Head of caudate nucleus (tissue), 42 donors: ENCODE measurements at places on chromosomes 7 and 10.

DNA sequence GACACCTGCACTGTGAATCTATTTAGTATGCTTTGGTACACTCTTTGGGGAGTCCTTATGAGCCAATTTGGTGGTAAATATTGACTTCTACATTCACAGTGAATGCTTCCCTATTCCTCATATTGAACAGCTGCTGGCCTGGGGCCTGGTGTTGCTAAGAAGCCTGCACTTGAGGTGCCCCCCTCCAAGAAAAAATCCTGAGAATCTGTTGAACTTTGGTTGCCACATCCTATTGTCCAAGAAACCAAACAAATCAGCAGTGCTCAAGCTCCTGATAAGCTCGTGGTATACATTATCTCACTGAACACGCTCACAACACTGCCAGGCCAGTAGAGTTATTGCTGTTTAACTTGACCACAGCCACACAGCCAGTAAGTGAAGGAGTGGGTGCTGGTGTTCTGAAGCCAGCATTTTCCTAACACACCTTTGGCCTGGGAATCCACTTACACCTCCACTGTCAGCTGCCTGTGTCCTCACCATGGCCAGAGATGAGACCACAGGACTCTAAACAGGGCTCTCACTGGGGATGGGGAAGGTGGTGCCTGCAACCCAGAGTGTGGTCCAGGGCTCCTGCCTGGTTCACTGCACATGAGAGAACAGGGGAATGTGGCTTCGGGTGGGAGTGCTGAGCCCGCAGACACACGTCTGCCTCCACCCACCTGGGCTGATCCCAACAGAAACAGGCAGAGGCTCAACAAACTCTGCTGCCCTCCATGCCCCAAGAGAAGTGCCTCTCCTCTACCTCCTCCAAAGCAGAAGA is 6.7 kb downstream of the DDC start:
- DNase-seq: no peak

DNA sequence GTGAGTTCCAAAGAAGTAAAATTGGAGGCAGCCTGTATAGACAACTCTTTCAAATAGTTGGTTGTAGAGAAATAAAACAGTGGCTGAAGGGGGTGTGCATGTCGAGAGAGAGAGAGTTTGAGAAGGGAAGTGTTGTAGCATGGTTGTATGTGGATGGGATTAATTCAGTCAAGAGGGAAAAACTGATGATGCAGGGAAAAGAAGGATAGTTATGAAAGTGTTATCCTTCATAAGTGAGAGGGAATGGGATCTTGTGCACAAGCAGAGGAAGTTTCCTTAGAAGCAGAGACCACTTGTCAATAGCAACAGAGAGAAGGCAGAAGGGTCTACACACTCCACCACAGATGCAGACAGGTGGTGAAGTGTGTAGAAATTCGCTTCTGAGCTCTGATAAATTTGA is 30.0 kb upstream of the BPGM start:
- DNase-seq: no peak

- DNase-seq: no peak
These were observed 361.8 kb upstream of the MGMT start for GRCh38 chr10:129105266-129105665.

GRCh38 chr7:109029866-109030265 is 460.2 kb downstream of the DNAJB9 start:
- no peak for DNase-seq

DNA sequence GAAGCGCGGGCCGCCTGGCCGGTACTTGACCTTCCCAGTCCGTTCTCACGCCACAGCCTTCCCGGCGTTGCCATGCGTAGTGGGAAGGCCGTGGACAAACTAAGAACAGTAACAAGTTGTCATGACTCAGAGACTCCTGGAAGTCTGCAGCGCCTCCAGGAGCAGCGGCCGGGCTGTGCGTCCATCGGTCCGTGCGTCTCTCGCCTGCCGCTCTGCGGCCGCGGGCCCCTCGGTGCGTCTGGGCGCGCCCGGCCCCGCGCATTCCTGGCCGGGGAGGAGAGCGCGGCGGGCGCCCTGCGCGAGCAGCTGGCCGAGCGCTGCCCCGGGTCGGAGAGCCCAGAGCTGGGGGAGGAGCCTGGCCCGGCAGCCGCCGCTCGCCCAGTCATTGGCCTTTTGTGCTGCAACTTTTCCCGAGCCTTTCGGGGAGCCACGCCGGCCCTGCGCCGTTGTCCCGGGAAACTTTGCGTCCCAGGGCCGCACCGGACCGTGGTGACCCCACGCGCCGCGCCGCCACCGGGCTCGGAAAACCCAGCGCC is 123.7 kb downstream of the TACC2 start:
- no peak for DNase-seq

GRCh38 chr10:131579251-131580071 is 267.9 kb upstream of the TCERG1L start:
- DNase-seq: no peak

GRCh38 chr7:75915416-75916156 is 631 bp downstream of the POR start:
- peak; percentile 20 for DNase-seq

GRCh38 chr7:33485747-33486493 is 356.6 kb downstream of the BBS9 start:
- DNase-seq: no peak

DNA sequence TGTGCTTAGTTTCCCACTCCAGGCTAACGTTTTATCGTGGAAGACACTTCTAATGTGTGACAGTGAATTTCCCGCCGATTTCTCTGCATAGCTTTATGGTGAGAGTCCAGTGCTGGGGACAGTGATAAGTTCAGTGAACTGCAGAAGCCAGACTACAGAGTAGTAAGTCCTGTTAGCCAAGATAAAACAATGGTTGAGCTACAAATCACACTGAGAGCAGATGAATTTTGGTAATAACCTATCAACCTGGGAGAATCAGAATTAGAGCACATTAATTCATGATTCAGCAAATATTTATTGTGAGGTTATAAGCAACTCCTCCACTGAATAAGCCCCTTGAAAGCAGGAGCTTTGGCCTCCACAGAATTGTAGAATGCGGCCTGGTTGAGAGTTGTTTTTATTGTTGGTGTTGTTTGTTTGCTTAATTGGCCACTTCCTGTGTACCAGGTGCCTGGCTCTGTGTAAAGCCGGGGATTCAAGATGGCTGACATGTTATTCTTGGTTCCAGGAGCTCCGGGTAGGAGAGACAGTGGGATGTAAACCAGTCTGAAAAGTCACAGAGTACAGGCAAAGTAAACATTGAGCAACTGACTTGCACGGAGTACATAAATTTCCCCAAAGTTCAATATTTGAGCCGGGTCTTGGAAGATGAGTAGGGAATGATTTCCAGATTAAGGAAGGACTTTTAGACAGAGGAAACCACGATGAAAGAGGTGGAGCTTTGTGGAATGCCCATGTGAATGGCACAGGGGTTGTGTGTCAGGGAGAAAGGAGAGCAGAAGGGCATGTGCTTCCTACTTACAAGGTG is 112.7 kb downstream of the SNX10 start:
- no peak for DNase-seq

- no peak for DNase-seq
These were observed 201.8 kb downstream of the NSUN6 start for GRCh38 chr10:18449611-18450026.

DNA sequence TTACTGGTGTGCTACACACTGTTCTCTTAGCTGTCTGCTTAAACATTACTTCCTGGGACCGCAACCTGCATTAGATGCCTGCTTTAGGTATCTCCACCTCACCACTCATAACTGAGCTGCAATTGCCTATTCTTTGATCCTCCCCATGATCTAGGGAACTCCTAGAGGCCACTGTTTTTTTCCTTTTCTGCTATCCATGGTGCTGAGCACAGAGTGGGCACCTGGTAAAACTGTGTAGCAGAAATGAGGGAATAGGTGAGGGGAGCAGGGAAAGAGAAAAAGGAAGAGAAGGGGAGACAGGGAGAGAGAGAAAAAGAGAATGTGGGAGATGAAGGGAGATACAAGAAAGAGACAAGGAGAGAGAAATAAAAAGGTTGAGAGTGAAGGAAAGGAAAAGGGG is 434.9 kb downstream of the ADRA2A start:
- no peak for DNase-seq

DNA sequence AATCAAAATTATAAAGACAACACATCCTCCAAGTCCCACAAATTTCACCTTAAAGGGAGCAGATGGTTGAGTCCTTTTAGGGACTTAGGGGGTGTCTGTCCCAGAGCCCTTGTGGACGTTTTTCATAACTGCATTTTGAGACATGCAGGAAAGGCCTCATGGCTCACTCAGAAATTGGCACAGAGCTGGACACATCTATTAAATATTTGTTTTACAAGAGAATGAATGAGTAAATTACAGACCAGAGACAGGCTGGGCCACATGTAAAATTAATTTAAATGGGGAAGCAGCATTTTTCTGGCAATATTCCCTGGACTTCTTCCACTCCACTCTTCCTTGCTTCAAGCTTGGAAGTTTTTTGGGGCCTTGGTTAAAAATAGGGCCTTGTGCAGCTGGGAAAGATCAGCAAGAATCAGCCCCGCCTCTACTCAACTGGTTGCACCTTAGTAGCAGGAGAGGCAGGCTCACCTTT is 20.0 kb downstream of the LAMB1 start:
- no peak for DNase-seq

GRCh38 chr10:72079356-72079755 is 9.0 kb downstream of the SPOCK2 start:
- peak; percentile 73 for DNase-seq

DNA sequence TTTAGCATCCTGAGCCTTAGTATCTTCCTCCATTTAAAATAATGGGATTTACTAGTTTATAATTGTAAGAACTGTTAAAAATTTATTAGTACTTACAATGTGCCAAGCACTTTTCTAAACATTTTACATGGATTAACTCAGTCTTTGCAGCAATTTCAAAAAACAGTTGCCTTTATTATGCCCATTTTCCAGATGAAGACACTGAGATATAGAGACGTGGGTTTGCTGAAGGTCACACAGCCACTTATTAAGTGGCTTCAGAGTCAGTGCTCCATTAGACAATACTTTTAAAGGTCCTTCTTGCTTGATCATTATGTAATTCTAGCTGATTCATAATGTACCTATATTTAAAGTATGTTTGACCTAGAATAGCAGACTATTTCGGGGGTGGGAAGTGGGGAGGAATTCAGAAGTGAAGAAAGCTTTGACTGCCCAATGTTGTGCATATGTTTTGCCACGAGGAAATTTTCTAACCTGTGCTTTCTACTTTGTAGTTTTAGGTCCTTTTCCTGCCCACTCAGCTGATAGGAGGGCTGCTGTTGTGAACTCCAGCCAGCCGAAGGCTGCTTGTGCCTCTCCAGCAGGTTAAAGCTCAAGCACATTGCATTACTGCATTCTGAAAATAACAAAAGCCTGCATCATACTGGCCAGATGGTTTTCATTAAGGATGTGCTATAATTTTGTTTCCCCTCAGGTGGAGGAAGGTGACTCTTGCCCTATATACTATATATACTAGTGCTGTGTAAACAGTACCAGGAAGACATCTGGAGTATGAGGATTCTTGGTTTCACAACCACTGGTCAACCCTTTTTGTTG is 4.3 kb downstream of the PLEKHA8 start:
- DNase-seq: no peak
